ENCODE measurements at places on chromosomes 1 and 21. TPM values are rescaled to one million over a fixed set of nuclear protein-coding genes. Genes with fewer than 3 reads are reported as not detected.
A peak's percentile ranks its signal among the peaks of the same experiment; 100 is the strongest.

Gene RHD
- total RNA-seq, result 85.4 TPM

DNA sequence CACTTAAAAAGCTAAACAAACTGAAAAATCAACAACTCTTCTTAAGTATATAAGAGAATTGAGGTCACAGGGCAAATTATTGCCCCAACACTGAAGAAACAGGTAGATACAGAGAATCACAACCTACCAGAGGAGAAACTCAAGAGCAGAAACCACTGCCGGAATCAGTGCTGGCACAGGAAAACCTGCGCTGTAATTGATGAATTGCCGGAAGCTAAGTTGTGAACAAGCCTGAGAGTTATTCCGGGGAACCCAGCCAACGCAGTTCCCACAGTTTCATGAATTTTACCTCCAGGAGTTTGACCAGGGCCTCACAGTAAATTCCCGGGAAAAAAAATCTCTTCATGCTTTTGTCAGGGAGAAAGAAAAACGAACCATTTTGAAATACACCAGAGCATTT lies 657.1 kb upstream of the BRINP3 start:
- H3K36me3 ChIP-seq, result no peaks in the 10 kb centered on the region
- no peaks in the 10 kb centered on the region for H3K27me3 ChIP-seq
- no peaks in the 10 kb centered on the region for H3K4me1 ChIP-seq
- no peak overlapping the region for H3K4me3 ChIP-seq
- no peak overlapping the region for H3K27ac ChIP-seq

DNA sequence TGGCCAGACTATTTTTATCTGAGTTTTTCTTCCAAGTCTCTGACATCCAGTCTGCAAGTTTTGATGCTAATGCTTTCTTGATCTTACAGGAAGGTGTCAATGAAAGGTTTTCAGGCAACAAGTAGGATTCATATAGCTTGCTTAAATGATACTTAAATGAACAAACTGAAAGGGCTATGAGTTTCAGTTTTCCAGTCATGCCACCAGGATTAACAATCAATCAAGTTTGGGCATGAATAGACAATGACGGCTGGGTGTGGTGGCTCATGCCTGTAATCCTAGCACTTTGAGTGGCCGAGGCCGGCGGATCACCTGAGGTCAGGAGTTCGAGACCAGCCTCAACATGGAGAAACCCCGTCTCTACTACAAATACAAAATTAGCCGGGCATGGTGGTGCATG lies 34.3 kb upstream of the SLC16A1 start:
- no peak for DNase-seq
- no peak overlapping the region for H3K27ac ChIP-seq

GRCh38 chr1:165052431-165052830 lies 304.1 kb downstream of the LMX1A start:
- H3K27me3 ChIP-seq, result peaks cover 5% of the 10 kb centered on the region
- DNase-seq, result no peak
- no peak overlapping the region for H3K27ac ChIP-seq

- no peak overlapping the region for H3K4me3 ChIP-seq
- no peak for DNase-seq
- H3K27ac ChIP-seq, result no peak overlapping the region
- no peaks in the 10 kb centered on the region for H3K27me3 ChIP-seq
Measured at GRCh38 chr1:53298045-53298637, 29.7 kb downstream of the LRP8 start.

- DNase-seq, result no peak
- no peak overlapping the region for H3K4me3 ChIP-seq
- no peaks in the 10 kb centered on the region for H3K36me3 ChIP-seq
- no peaks in the 10 kb centered on the region for H3K27me3 ChIP-seq
Measured at GRCh38 chr1:174480324-174480723, 32.6 kb downstream of the GPR52 start.

- peak within 1 kb of the TSS; percentile 90 for H3K4me3 ChIP-seq
- no peaks in the 10 kb centered on the region for H3K27me3 ChIP-seq
- no peaks in the 10 kb centered on the region for H3K36me3 ChIP-seq
- DNase-seq, result peak; percentile 78
- peak within 1 kb of the TSS; percentile 97 for H3K27ac ChIP-seq
- H3K4me1 ChIP-seq, result peaks cover 4% of the 10 kb centered on the region
Measured at GRCh38 chr1:200738327-200738948, at the start of gene CAMSAP2. Gene CAMSAP2, plus strand, starts transcription at chr1:200738893. Its CDS starts 935 bp downstream, at chr1:200739828.

GRCh38 chr1:159699246-159699645 lies 15.1 kb downstream of the CRP start:
- no peaks in the 10 kb centered on the region for H3K4me1 ChIP-seq
- H3K36me3 ChIP-seq, result no peaks in the 10 kb centered on the region
- H3K4me3 ChIP-seq, result no peak overlapping the region
- no peak overlapping the region for H3K27ac ChIP-seq

Gene RYR2
- 0.75 TPM for total RNA-seq

DNA sequence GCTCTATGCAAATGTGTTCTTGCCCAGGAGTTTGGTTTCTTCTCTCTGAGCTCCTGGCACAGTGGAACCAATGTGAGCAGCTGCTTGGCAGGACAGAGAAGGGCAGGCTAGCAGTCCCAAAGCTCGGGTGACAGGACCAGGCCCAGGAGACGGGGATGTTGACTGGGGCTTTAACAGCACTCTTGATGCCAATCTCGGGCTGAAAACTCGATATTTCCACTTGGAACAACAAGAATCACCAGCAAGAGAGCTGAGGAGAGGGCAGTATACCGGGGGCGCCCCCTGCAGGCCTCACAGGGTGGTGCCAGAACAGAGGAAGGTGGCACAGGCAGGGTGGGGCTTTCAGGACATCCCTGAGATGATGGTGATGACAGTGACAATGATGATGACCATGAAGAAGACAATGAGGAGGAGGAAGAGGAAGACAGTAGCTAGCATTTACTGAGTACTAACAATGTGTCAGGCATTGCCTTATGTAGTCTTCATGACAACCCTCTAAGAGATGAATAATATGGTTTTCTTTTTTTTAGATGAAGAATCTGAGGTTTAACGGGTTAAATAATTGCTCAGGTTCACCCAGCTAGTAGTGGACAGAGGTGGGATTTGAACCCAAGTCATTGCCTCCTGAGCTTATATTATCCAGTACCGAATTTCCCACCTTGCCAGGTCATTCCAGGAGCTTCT lies 2.7 kb upstream of the KCNJ9 start:
- peaks cover under 1% of the 10 kb centered on the region for H3K4me1 ChIP-seq
- no peak overlapping the region for H3K27ac ChIP-seq
- H3K27me3 ChIP-seq, result peaks cover 8% of the 10 kb centered on the region
- no peak overlapping the region for H3K4me3 ChIP-seq

DNA sequence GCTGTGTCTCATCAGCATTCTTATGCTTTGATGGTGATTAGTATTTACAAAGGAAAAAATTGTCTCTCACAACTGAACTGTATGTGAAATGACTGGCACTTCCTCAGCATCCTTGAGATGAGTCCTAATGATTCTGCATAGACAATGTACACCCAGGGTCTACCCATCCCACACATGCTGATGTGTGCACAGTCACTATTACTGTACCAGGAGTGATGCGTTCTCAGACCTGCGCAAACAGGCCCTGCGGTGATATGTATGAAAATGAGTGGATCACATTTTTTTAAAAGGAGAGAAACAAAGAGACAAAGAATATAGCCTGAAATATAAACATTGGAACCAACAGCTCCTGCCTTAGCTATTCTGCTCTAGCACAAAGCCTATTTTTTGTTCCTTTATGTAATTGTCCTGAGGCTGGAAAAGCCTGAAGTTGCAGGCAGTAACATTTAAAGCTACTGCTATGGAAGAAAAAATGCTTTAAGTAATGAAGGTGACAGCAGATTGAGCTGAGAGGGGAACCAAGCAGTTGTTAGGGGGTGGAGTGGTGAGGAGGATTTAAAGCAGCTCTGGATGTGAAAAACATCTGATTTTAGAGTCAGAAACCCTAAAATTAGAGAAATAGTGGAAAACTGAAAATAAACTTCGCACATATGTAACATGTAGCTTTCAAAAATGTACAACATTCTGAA lies 5.5 kb downstream of the RCAN1 start:
- no peak overlapping the region for H3K4me3 ChIP-seq
- no peaks in the 10 kb centered on the region for H3K27me3 ChIP-seq
- no peak overlapping the region for H3K27ac ChIP-seq
- H3K36me3 ChIP-seq, result no peaks in the 10 kb centered on the region
- H3K4me1 ChIP-seq, result peaks cover 12% of the 10 kb centered on the region

Gene SLAMF6
- total RNA-seq, result 1.2 TPM

Gene LAX1
- total RNA-seq, result 0.67 TPM

DNA sequence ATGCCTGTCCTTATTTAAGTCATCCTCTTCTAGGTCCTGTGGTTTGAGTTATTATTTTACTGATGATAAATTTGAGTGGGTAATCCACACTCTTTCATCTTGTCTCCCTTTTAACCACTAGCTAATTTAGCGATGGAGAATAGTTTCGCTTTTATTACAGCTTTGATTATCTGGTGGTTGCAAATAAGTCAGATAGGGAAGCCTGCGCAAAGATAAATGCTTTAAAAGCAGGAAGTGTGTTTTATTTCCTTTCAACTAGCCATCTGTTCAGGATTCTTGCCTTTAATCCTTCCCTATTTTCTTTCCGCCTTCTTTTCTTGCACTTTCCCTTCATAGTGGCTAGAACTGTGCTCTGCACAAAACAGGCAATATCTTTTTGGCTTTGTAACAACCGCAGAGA lies 129.0 kb downstream of the TGFB2 start:
- H3K27ac ChIP-seq, result no peak overlapping the region
- no peaks in the 10 kb centered on the region for H3K36me3 ChIP-seq
- H3K4me1 ChIP-seq, result no peaks in the 10 kb centered on the region
- H3K4me3 ChIP-seq, result no peak overlapping the region
- DNase-seq, result no peak

- H3K27me3 ChIP-seq, result no peaks in the 10 kb centered on the region
- DNase-seq, result no peak
- H3K4me1 ChIP-seq, result no peaks in the 10 kb centered on the region
- H3K27ac ChIP-seq, result no peak overlapping the region
Measured at GRCh38 chr1:207605444-207606361, 39.2 kb upstream of the CR1L start.

- no peaks in the 10 kb centered on the region for H3K4me1 ChIP-seq
- no peak for DNase-seq
- H3K27me3 ChIP-seq, result no peaks in the 10 kb centered on the region
Measured at GRCh38 chr1:152968248-152968647, 2.2 kb upstream of the SPRR4 start.

DNA sequence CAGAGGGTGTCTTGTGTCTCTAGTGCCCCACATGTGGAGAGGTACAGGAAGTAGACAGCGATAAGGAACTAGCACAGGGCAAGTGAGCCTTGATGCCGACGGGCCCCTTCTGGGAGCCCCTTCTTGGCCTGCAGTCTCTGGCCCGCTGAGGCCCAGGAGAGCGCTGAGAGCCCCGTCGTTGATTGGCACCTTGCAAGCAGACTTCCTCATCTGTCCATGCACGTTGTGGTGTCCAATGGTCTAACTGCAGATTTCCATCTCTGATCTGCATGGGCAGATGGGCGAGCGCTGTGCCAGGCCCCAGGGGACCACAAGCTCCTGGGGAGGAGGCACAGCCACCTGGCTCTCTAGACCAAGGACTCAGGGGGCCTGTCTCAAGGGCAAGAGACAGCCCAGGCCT lies 32.4 kb downstream of the PLEKHA6 start:
- H3K4me1 ChIP-seq, result no peaks in the 10 kb centered on the region
- no peak for DNase-seq
- H3K27me3 ChIP-seq, result no peaks in the 10 kb centered on the region
- H3K36me3 ChIP-seq, result no peaks in the 10 kb centered on the region
- H3K4me3 ChIP-seq, result no peak overlapping the region

DNA sequence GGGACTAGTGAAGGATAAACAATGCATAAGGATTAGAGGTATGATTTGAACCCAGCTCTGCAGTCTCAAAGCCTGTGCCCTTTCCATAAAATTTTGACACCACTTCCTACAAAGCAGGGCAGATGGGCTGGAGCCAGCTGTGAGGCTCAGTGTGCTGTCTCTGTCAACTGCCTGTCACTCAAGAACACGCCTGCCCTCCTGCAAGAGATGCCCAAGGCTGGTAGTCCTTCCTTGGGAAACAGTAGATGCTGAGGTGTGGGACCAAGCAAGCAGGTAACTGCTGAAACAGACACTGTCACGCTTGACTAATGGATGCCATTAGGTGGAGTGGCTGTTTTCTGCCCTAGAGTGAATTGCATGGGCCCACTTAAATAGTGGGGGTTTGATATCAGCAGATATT lies 402.0 kb downstream of the PTPRU start:
- no peaks in the 10 kb centered on the region for H3K4me1 ChIP-seq
- H3K27ac ChIP-seq, result no peak overlapping the region
- DNase-seq, result peak; percentile 14
- no peaks in the 10 kb centered on the region for H3K36me3 ChIP-seq

- H3K27ac ChIP-seq, result no peak overlapping the region
- no peaks in the 10 kb centered on the region for H3K27me3 ChIP-seq
- H3K36me3 ChIP-seq, result peaks cover 16% of the 10 kb centered on the region
- H3K4me3 ChIP-seq, result no peak overlapping the region
- DNase-seq, result no peak
- peaks cover 23% of the 10 kb centered on the region for H3K4me1 ChIP-seq
Measured at GRCh38 chr1:25486602-25487001, 55.9 kb downstream of the MACO1 start.

DNA sequence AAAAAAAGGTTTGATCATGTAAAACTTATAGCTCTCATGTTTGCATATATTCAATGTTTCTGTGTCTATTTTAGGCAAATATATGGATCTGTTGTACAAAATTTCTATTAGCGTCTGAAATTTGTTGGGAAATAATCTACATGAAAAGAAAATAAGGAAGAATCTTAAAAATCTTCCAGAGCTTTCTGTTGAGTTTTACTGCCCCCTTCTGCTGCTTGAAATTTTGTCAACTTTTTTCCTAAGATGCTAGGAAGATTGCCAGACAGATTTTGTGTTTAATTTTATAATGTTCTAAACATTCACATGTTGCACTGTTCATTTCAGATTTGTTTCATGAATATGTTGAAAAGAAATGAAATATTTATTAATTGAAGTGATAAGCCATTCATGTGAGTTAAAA lies 2.5 kb upstream of the PTGS2 start:
- H3K36me3 ChIP-seq, result no peaks in the 10 kb centered on the region
- no peak for DNase-seq
- no peaks in the 10 kb centered on the region for H3K27me3 ChIP-seq
- no peak overlapping the region for H3K4me3 ChIP-seq
- H3K4me1 ChIP-seq, result no peaks in the 10 kb centered on the region
- no peak overlapping the region for H3K27ac ChIP-seq

DNA sequence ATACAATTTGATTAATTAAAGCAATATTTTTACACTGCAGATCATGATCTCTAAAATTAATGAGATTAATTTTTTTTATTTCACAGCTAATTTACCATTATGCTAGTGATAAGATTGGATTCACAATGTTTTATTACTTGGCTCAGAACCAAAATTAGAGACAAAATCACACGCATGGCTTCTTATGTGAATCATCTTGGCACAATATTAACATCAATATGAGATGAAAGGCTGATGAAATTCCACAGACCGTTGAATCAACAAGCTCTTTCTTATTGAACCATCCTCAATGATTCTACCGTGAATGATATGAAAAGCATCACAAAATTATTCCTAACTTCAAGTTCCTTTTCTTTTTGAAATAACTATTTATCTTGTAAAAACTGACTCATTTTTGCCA lies 544.9 kb downstream of the KCNT2 start:
- no peaks in the 10 kb centered on the region for H3K27me3 ChIP-seq
- H3K4me3 ChIP-seq, result no peak overlapping the region
- DNase-seq, result no peak
- no peaks in the 10 kb centered on the region for H3K4me1 ChIP-seq

- no peaks in the 10 kb centered on the region for H3K27me3 ChIP-seq
- no peak overlapping the region for H3K27ac ChIP-seq
Measured at GRCh38 chr1:25772692-25773245, 27.2 kb upstream of the SELENON start.

Data from liver (tissue), 10 donors.